Activated CD8-positive, alpha-beta T cell treated with anti-CD3 and anti-CD28 coated beads for 36 hours (primary cell): ENCODE measurements at places on chromosomes 12 and 14.

DNA sequence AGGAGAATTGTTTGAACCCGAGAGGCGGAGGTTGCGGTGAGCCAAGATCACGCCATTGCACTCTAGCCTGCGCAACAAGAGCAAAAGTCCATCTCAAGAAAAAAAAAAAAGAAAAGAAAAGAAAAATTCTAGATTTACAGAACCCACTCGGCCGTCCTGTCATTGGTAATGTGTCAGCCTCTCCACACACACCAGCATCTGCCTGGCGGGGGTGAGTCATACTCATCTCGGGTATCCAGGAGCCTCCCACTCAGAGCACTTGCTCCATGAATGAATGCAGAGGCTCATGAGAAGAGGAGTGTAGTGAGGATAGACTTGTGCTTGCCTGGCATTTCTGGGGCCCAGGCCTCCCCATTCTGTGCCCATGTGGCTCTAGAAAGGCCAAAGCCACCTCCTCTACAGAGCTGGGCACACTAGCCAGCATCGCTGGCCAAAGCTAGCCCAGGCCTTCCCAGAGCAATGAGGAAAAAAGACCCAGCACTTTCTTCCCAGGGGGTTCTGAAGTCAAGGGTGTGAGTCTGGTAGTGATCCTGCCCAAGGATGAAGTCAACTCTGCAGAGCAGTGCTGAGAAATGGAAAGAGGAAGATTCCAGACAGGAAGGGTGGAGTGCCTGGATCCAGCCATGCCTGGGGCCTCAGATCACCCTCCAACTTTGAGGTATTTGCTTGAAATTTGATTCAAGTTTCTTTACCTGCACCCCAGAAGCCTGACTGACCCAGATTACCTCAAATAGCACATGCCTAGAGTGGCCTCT lies 31.2 kb upstream of the KLC1 start:
- DNase-seq: peak; percentile 13

GRCh38 chr12:70271025-70271424 lies 27.8 kb downstream of the CNOT2 start:
- DNase-seq: no peak

DNA sequence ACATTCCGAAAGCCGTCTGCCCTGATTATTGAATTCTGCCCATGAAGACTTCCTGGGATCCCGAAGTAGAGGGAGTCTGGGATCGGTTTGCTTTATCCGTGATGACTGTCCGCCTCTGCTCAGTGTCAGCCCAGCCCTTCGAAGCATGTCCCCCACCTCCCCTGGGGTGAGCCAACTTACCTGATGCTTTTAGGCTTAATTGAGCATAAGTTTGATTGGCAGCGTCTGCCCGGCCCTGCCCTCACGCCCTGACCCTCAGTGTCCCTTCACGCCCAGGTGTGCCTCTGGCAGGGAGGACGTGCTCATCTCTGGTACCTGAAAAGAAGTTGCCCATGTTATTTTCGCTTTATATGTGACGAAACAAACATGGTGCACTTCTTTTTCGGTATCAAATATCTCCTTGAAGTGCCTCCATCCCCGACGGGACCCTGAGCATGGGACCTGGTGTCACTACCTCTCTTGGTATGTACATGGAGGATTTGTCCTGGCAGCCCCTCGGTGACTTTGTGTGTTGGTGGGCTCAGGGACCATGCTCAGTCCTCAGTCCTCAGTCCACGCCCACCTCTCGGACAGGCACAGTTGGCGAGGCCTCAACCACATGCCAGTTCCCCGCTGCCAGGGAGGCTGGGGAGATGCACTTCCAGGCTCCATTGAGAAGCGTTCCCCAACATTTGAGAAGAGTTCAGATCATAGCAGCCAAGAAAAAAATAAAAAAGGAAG lies 130.1 kb upstream of the RTL1 start:
- no peak for DNase-seq

DNA sequence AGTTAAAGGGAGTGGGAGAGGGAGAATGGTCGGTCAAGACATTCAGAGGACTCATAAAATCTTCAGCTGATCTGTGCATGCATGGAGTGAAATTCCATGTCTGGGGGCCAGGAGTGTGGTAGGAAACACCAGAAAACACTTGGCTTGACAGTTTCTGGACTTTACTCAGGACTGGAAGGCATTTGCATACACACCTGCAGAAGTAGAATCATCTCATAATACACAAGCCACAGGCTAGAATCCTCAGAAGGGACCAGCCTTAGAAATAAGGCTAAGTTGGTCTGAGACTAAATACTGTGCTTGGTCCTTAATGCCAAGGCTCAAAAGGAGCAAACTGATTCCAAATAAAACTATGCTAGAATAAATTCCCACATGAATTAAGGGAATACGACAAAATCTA lies 328.1 kb upstream of the KITLG start:
- no peak for DNase-seq

DNA sequence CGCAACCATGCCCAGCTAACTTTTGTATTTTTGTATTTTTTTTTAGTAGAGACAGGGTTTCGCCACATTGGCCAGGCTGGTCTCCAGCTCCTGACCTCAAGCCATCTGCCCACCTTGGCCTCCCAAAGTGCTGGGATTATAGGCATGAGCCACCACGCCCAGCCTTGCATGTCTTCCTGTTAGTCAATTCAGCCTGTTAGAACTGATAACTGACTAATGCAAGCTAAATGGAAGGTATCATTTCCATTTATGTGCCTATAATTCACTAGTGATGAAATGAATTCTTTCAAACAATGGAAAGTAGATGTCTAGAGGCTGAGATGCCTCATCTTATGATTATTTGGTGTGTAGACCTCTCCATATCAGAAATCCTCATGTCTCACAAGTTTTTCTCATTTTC lies 37.3 kb upstream of the DIP2B start:
- DNase-seq: no peak

GRCh38 chr12:1837541-1838204 lies 17.3 kb downstream of the LRTM2 start:
- DNase-seq: no peak

- no peak for DNase-seq
Observed at GRCh38 chr12:52026263-52026662, 19.5 kb downstream of the TAMALIN start.

- no peak for DNase-seq
Observed at GRCh38 chr14:92490239-92490959, 23.2 kb upstream of the RIN3 start.
